ENCODE measurements at places on chromosomes 3 and 15. TPM values are rescaled to one million over a fixed set of nuclear protein-coding genes. Genes with fewer than 3 reads are reported as not detected.

Gene CMTM8
- total RNA-seq: 4.7 TPM

Gene LRRC34
- total RNA-seq: 0.49 TPM

Gene WDR6
- total RNA-seq: 109 TPM

Gene KLHL40
- not detected for total RNA-seq

Gene RTP3
- not detected for total RNA-seq

Gene TUSC7
- total RNA-seq: not detected

Gene QTRT2
- 7.6 TPM for total RNA-seq

Data from vagina (tissue), 2 donors.